Activated T-cell treated with anti-CD3 and anti-CD28 coated beads for 24 hours (primary cell): ENCODE measurements at places on chromosomes 6 and 20.
A peak's percentile ranks its signal among the peaks of the same experiment; 100 is the strongest.

GRCh38 chr20:32201977-32202363, 5.6 kb downstream of the PLAGL2 start:
- no peak for DNase-seq

GRCh38 chr6:527989-528673, 128.8 kb downstream of the HUS1B start:
- no peak for DNase-seq

DNA sequence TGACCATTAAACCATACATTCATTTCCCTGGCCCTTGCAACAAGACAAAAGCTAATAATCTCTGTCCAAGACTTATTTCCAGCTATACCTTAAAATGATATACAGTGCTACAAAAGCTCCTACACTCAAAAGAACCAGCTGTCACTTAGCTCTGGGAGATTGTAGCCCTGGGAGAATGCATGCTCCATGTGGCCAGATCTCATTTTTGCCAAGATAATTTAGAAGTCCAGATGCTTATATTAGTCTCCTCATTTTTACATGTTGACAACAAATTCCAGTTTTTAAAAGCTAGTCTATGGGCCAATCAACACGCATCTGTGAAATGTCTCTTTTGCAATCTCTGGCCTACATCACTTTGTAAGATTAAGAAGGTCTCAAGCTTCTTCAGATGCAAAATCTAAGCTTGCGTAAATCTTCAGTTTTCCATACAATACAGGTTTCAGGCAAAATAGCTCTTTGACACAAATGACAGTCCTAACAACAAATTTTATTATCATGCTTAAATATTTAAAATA, 27.1 kb downstream of the TASP1 start:
- DNase-seq: no peak

DNA sequence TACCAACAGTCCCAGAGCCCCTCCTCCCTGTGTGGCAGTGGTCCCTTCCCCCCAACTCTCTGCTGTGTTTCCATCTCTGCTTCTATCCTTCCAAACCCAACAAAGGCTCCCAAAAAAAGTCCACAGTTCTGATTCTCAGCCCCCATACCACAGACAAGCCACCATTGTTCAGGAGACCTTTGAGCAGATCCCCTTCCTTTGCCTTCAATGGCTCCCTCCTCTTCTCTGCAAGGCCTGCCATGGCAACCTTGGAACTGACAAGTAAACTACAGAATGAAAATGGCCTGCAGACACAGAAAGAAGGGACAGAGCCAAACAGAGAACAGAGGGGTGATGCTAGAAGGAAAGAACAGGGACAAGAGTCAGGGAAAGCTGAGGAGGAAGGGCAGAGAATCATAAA, 23.2 kb downstream of the OR2H2 start:
- no peak for DNase-seq

- no peak for DNase-seq
Measured at GRCh38 chr6:111980143-111980542, 73.8 kb upstream of the CCN6 start.

DNA sequence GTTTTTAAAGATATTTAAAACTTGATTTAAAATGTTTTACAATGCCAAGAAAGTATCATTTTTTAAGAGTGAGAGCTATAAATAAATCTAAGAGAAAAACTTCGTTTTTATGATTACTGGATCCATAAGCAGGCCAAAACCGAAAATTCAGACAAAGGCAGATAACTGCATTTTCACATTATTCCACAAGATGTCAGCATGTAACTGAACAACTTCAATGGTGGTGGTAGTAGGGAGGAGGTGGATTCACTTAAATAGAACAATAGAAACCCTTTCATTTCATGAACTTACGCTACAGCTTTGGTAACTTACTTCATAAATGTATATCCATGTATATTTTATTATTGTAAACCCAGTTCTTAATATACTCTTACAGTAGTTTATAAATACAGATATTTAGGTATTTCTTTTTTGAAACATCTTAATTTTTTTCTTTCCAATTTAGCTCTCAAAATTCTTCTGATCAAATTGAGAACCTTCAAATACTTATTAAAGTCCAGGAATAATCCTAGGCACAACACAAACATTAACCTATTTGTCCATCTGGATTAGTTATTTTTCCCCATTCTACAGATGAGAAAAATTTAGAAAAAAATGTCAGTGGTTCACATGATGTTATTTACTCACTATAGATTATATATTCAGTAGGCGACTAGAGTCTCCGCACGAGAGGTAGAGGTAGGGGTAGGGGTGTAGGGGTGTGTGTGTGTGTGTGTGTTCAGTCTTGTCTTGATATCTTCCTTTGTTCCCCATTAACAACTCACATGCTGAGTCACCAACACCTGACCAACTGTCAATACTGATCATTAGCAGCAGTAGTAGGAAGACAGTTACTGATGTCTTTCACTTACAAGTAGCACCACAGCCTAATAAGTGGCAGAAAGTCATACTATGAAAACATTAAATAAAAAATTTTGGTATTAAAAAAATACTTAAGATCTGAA, 111.5 kb downstream of the ARHGAP18 start:
- no peak for DNase-seq

- DNase-seq: peak; percentile 4
Measured at GRCh38 chr20:37686762-37687477, 6.9 kb upstream of the CTNNBL1 start.

- DNase-seq: no peak
Measured at GRCh38 chr6:47852727-47853126, 70.9 kb downstream of the OPN5 start.

GRCh38 chr6:144110210-144110609, 14.8 kb upstream of the SF3B5 start:
- DNase-seq: no peak

- no peak for DNase-seq
Measured at GRCh38 chr6:143062551-143062950, 1.9 kb downstream of the AIG1 start.

DNA sequence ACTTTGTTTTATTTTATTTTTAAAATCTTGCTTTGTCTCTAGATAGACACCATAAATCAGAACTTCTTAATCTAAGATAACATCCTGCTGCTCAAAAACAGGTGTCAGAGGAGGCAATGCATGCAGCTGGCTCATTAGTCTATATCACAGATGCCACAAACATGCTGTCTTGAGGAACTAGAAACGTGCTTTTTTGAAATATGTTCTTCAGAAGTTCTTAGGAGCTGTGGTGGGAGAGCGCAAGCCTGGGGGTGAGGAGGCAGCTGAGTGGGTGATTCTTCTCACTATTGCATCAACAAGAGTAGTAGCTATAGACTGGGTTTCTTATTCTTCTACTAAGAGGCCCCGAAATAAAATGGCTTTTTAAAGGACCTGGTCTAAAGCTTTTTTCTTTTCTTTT, 23.4 kb downstream of the IL22RA2 start:
- DNase-seq: no peak

DNA sequence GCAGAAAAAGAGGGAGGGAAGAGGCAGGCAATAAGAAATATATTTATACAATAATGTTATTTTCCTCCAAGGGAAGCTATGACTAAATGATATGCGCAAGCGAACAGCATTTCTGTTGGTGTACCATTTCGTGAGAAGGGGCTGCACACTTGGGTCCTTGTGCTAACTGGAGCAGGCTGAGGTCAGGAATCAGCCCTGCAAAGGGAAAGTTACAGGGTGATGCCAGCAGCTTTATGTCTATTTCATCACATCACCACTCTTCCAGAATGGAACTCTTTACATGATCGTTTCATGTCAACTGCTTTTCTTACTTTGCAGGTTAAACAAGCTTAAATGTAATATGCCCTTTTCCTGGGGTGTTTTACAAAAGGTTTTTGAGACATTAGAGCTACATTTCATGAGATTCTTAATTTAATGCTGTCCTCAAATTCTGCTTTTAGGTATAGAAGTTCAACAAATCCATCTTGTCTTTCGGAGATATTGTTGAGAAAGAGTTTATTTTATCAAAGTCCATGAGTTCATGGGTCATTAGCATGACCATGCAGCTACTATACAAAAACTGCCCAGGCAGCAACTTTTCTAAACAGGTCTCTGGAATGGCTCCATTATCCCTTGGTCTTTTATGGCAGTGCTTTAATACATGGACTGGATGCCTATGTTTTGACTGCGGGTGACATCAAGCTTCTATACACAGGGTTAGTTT, 443.8 kb downstream of the TENT5A start:
- DNase-seq: no peak

GRCh38 chr6:46217671-46218131, 46.9 kb upstream of the ENPP5 start:
- DNase-seq: no peak

DNA sequence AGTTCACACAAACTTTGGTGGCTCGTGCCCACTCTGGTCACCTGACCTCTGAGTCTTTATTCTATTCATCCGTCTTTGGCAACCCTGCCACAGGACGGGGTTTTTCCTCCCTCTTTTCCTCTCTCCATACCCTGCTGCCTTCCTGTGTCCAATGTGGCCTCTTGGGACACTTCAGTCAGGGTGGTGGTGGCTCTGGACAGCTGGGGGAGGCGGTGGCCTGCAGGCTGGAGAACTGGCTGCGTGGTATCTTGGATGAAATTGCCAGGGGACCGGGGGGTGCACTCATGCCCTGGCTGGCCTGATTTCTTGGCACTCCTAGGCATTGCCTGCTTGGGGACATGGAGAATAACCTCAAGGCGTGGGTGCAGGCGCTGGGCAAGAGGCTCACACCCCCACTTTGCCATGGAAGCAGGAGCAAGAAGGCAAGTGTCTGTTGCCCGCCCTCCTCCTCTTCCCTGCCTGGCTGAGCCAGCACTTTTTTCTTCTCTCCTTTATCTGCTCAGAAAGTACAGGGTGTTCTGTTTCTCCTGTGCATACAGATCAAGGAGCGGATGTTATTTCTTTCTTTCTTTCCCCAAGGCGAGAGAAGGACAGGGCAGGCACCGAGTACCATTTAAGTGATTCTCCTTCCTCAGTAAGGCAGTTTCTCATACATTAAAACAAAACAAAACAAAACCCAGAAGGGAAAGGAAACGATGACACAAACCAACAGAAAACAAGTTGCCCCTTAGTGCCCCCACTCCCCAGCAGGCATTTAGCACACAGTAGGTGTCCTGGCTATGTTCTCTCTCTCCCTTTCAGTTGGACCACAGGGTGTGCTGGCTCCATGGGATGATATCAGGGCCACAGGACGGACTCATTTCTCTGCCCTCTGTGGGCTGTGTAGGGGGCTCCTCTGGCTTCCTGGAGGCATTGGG, 155.5 kb upstream of the RNF24 start:
- DNase-seq: no peak

- DNase-seq: no peak
Measured at GRCh38 chr6:47195011-47195650, 114.6 kb downstream of the TNFRSF21 start.

GRCh38 chr20:4154958-4155411, 139.6 kb upstream of the RNF24 start:
- no peak for DNase-seq

- peak; percentile 96 for DNase-seq
Measured at GRCh38 chr20:62302341-62303061, at the start of gene ADRM1. Gene ADRM1, plus strand, starts transcription at chr20:62302997. Its CDS starts 572 bp downstream, at chr20:62303569.

DNA sequence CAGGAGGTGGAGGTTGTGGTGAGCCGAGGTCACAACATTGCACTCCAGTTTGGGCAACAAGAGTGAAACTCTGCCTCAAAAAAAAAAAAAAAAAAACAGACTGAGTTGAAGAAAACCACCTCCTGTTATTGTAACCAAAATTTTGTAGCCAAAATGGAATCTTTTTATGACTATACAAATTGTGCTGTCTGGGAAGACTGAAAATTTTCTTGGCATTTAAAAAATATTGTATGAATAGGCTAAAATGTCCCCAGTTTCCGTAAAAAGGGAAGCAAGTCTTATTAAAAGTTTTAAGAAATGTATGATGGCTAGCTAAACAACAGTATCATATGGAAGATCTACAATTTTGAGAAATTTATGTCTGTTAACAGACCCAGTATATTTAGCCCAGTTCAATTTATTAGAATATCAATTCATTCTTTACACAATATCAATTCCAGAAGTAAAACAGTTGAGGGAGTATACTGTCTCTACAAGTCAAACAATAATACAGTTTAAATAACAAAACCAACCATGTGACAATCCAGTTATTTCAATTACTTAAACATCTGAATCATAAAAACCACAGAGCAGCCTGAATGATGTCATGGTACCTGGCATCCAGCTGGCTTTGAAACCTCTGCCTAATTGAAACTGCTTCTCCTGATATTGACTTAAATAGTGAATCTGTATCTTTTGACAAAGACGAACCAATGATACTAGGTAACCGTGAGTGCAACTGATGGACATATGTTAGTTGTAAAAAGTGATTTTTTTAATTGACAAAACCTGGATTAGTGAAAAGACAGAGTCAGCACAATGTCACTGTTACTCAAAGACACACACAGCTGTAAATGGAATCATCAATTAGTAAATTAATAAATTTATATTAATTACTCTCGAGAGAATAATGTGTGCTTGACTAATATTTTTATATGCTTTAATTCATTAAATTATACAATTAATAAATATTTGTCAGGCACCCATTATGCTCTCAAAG, 166.6 kb upstream of the MARCKS start:
- no peak for DNase-seq

- DNase-seq: no peak
Measured at GRCh38 chr6:144094731-144095133, 641 bp downstream of the SF3B5 start.

GRCh38 chr6:153015094-153015640, 12.7 kb upstream of the MTRF1L start:
- no peak for DNase-seq

DNA sequence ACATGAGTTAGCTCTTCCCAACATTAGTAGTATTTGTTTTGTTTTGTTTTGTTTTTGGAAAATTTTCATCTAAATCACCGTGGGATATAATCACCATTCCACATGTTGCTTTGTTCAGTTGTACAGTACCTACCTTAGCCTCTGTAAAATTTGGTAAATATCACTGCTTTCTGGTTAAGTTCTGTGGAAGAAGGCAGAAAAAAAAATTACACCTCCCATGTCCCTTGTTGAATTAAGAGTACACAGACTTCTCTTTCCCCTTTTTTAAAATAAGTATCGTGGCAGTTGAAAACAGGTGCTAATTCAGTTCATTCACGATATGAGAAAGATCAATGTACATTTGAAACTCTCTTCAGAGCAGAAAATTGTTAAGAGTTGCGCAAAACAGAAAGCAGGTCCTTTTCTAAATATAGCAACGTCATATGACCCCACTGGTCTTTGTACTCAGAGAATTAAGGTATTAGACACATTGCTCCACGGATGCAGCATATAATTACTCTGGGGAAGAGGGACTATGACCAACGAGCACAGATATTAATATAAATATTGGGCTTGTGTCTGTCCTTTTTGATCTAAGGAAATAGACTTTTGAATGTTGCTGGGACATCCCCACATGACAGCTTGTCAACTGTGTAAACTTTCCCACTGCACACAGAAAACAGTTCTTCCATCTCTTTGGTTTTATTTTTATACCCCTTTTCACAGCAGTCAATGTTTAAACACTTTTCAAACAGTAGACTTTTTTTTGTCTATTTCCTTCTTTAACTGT, 58.6 kb upstream of the ZNF217 start:
- no peak for DNase-seq

- DNase-seq: no peak
Measured at GRCh38 chr20:62281161-62281933, 21.4 kb upstream of the ADRM1 start.

GRCh38 chr6:88616380-88616779, 347.0 kb downstream of the RNGTT start:
- DNase-seq: no peak
